Vagina (tissue), 2 donors: ENCODE measurements at places on chromosomes 4 and X. TPM values are rescaled to one million over a fixed set of nuclear protein-coding genes. Genes with fewer than 3 reads are reported as not detected.

SSX2B gene
- total RNA-seq: not detected

FDCSP gene
- total RNA-seq: not detected

NAA11 gene
- not detected for total RNA-seq

BRS3 gene
- total RNA-seq: not detected

WDR17 gene
- 2.0 TPM for total RNA-seq

TGIF2LX gene
- total RNA-seq: not detected

FAM9B gene
- total RNA-seq: not detected

PALLD gene
- 229 TPM for total RNA-seq

TCEAL3 gene
- 32.7 TPM for total RNA-seq

FGD1 gene
- 8.1 TPM for total RNA-seq

- no peak for DNase-seq
Observed at GRCh38 chr4:74054483-74055047, 16.1 kb upstream of the CXCL3 start.

DNA sequence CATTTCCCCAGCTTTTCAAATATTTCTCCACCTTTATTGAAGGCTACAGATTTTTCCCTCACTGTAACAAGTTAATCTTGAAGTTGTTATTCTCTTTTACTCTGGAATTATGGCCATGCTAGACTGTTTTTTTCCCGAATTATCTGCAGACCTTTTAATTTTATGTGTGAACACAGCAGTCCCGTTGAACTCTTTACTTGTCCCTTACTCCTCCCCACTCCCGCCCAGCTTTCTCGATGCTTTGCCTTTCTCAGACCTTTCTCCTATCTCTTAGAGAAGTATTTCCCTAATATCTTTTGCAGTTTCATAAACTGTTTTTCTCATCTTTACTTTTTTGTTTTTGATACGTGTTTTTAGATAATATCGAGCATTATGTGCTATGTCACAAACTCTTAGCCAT, 776 bp downstream of the CEP44 start:
- no peak for DNase-seq

DNA sequence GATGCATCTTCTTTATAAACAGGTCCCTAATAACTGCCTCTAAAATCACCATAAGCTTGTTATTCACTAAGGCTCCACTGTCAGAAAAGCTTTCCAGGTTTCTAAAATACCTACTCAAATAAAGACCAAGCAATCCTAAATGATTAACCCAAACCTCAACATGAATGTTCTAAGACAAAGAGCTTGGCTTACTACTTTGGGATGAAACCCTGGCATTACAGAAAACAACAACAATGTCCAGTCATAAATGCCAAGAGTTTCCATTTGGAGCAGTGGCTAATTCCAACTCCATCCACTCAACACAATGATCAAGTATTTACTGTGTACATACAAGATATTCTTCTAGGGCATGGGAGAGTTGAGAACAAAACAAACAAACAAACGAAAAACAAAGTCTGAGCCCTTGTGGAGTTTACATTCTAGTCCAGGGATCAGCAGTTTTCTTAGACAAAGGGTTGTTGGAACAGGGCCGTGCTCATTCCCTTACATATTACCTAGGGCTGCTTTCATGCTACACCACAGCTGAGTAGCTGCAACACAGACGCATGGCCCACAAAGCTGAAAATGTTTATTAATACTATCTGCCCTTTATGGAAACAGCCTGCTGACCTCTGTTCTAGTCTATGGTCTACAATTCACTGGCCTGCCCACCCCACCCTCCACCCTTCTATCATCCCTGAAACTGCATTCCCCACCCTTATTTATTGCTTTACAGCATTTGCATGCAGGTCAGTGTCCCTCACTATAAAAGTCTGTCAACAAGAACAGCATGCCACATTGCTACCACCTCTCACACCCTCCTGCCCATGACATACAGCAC, 23.7 kb downstream of the ABCG2 start:
- DNase-seq: no peak

DNA sequence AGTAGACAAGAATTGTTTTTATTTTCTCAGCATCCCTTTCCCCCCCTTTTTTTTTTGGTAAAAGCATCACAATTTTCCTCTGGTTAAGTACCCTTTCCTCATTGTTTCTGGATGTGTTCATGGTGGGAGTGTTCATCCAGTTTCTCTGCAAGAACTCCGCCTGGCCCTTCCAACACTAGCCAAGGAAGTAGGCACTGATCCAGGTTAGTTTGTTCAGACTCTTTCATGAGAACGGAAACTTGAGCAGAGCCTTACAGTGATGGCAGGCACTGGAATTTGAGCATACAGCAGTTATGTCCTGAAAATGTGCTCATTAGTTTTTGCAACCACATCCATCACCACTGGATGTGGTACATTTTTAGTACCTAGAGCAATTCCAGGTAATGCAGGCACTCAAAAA, 336.1 kb upstream of the BOD1L1 start:
- DNase-seq: no peak

GRCh38 chr4:25702848-25703247, 47.2 kb downstream of the SLC34A2 start:
- DNase-seq: no peak

DNA sequence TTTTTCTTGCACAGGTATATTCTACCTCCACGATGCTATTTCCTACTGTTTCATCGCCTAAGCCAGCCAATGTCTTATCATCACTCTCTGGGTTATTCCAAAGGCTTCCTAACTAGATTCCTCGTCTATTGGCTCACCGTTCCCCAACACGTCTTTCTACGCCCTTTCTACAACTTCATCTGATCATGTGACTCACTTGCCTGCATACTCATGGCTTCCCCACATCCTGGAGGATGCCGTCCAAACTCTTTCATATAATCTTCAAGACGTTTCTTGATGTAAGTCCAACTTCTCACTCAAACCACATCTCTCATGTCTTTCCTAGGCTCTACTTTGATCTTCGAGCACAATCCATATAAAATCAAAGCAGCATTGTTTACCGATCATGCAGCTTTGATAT, 322.0 kb upstream of the PPARGC1A start:
- DNase-seq: no peak

DNA sequence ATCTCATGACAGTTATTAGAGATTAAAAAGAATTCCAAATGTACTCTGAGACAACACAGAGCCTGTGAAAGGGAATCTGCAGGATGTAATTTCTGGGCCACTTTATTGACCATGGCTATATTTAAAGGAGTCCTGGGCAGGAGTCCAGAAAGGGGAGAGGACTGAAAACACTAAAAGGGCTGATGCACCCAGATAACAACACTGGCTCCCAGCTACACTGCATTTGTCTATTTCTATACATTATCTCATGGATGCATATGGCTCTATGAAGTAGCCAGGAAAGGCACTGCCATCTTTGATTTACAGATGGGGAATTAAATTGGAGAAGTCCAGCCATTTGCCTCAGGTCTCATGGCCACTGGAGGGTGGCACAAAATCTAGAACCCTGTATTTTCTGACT, 56.0 kb downstream of the MED28 start:
- no peak for DNase-seq

GRCh38 chr4:3523628-3524221, 8.5 kb downstream of the LRPAP1 start:
- DNase-seq: no peak

GRCh38 chrX:153830640-153831428, 490 bp upstream of the PDZD4 start:
- DNase-seq: no peak

DNA sequence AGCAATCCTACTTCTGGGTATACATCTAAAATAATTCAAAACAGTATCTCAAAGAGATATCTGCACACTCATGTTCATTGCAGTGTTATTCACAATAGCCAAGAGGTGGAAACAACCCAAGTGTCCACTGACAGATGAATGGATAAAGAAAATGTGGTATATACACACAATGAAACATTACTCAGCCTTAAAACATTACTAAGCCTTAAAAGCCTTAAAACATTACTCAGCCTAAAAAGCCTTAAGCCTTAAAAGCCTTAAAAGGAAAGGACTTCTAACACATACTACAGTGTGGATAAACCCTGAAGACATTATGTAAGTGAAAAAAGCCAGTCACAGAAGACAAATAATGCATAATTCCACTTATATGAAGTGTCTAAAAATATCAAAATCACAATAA, 40.3 kb upstream of the TFDP3 start:
- DNase-seq: no peak

GRCh38 chrX:1390621-1391369, 1.1 kb downstream of the SLC25A6 start:
- DNase-seq: peak; percentile 90

GRCh38 chr4:169079942-169080827, 70.1 kb upstream of the CBR4 start:
- DNase-seq: no peak

GRCh38 chr4:124980276-124980752, 267.8 kb upstream of the ANKRD50 start:
- DNase-seq: no peak

- DNase-seq: no peak
Observed at GRCh38 chrX:18149454-18149853, 71.2 kb downstream of the BEND2 start.

DNA sequence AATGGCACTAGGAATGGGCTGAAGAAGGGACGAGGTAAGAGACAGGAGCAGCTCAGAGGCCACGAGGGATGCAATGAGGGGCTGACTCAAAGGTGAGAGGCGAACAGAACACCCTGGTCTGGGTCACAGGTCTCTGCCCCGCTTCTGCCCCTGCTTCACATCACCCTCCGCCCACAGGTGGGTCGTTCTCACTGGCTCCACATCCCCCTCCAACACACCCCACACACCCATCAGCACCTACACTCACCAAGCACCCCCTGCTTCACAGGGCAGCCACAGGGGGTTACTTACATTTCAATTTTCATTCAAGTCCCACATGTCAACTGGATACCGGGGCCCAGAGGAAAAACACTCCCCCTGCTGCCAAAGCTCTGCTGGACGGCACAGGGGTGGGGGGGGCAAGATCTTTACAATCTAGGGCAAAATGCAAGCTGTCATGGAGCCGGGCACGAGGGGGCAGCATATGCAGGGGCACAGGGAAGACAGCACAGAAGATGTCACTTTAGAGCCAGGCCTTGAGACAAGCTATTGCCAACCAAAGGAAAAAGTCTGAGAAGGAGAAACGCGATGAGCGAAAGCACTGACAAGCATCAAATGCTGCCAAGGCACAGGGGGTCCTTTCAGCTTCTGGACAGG, 94.0 kb downstream of the AFAP1 start:
- no peak for DNase-seq

GRCh38 chrX:135740681-135741149, 27.3 kb downstream of the CT45A1 start:
- DNase-seq: no peak

DNA sequence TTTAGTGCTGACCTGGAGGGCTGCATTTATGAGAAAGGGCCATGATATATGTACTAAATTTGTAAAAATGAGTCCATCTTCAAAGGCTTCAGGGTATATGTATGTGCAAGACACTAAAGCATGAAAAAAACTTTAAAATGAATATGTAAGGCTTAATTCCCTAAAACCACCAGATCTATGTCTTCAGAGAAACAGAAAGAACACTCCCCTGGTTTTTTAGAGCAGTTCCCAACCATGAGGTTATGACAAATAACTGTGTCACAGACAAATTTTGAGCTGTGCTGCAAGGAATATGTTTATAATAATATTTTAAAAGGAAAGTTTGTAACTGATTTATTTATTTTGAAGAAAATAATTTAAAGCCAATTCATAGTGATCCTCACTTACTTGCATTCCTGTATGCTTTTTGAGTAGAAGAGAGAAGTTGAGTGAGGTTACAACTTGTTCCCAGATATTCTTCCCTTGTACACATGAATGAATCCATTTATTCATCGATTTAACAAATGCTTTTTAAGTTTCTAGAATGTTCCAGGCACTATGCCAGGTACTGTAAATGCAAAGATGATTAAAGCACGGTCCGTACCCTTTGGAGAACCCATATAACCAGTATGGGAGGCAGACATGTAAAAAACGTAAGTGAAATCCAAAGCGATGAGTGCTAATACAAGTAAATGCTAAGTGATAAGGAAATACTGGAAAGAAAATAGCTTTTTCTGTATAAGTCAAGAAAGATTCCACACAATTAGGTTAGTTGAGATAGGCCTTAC, 295.2 kb upstream of the DIAPH2 start:
- no peak for DNase-seq

DNA sequence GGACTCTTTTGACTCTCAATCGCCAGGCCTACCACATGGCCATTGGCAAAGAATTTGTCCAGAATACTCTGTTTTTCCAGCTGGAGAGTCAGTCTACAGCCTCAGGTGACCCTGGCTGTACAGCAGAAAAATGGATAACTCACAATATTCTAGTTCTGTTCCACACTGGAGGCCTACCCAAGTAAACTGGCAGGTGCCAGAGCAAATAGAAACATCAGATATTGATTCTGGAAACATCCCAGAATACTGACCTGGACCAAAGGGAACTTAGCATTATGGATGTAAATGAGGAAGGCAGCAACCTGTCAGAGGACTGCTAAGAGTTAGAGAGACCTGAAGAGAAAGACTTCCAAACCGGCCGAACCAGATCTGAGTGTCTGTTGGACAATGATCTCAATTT, 147.9 kb upstream of the SMAD1 start:
- DNase-seq: no peak

DNA sequence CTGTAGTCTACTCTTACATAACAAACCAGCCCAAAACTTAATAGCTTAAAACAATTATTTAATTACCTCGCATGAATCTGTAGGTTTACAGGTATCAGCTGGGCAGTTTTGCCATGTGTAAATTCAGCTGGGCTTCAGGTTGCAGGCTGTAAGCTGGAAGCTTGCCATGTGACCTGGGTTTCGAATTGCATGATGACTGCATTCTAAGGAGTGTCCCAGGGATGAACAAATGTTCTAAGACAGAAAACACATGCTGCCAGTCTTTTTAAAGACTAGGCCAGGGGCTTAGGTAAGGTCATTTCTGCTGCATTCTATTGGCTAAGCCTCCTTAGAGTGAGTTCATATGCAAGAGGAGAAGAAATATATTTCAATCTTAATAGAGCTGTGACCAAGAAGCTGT, 44.8 kb downstream of the GRIA2 start:
- DNase-seq: no peak

DNA sequence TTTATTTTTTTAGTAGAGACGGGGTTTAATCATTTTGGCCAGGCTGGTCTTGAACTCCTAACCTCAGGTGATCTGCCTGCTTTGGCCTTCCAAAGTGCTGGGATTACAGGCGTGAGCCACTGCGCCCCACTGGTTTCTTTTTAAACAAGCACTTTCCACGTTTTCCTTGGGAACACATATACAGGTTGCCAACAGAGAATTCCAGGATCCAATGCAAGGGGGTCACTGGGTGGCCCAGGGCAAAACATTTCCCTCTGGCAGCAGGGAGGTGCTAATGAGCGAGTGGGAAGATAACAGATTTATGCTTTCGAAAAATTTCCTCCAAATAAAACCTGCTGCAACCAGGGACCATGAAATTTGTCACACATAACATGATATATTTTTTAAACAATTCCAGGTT, 41.1 kb downstream of the ADRA2C start:
- DNase-seq: no peak

DNA sequence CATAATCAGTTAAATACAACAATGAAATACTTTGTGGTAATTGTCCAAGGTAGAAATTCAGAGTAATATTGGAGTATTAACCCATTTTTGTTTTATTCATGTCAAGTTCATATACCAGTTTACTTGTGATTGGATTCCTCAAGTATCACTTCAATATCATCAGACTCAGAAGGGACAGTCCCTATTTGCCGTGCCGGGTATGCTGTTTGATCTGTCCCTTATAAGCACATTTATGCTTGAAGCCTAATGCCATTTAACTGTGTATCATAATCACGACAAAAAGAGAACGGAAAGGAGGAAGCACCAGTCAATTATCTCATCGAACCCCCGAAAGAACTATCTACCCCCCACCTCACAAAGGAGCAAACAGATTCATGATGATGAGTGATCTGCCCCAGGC, 171.0 kb upstream of the TBL1X start:
- DNase-seq: no peak

- no peak for DNase-seq
Observed at GRCh38 chr4:76252271-76252653, 741 bp downstream of the FAM47E start.
